Adrenal gland (tissue), 19 donors: ENCODE measurements at places on chromosomes 6 and 20. TPM values are rescaled to one million over a fixed set of nuclear protein-coding genes. Genes with fewer than 3 reads are reported as not detected.
A peak's percentile ranks its signal among the peaks of the same experiment; 100 is the strongest.

DNA sequence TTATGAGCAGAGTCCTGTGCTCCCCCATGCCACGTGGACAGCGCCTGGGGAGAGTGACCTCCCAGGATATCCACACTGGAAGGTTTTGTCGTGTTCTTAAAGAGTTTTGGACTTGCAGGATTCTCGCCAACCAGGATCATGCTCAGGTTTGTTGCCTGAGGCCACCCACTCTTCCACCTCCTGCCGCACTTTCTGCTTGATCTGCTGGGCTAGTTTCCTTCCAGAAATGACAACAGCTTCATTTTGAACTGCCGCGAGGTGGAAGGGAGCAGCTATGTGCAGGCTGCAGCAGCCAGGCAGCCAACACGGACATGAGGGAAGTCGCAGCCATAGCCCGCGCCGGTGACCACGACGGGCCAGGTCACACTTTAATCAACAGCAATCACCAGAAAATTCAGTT lies 27.7 kb upstream of the SEC63 start:
- DNase-seq = no peak
- H3K36me3 ChIP-seq = no peaks in the 10 kb centered on the region
- H3K27me3 ChIP-seq = no peaks in the 10 kb centered on the region
- no peak overlapping the region for H3K27ac ChIP-seq
- H3K4me3 ChIP-seq = no peak overlapping the region

DNA sequence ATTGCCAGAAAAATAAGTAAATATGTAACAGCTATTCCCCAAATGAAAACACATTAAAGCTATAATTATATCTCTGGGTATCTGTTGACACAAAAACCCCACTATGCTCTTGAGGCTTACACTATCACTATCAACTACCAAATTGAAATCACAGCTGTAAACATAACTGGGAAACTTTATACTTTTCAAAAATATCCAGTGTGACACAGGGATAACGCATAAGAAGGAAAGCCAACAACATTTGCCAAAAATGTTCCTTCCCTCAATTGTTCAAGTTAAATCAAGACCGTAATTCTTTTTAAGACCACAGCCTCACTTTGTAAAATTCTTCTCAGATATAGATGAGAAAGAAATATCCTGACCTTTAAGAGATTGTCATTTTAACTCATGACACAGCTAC lies 3.1 kb downstream of the ZHX3 start:
- no peaks in the 10 kb centered on the region for H3K27me3 ChIP-seq
- no peak for DNase-seq
- H3K4me1 ChIP-seq = peaks cover 32% of the 10 kb centered on the region
- no peaks in the 10 kb centered on the region for H3K36me3 ChIP-seq
- H3K4me3 ChIP-seq = no peak overlapping the region

DNA sequence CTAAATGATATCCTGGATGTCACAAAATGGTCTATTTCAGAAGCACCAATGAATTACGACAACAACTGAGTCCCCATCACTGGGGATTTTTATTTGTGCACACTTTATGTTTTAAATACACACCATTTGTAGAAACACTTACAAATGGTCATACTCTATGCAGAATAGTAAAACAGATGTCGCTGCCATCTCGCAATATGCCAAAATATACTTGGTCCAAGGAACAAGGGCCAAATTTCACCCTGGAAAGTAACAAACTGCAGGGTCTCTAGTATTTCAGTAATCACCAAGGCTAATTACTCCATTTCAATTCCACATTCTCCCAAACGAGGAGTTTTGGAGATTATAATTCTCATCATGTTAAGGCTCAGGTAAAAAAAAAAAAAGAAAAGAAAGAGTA lies 215.2 kb downstream of the LMBRD1 start:
- H3K36me3 ChIP-seq = no peaks in the 10 kb centered on the region
- H3K4me1 ChIP-seq = no peaks in the 10 kb centered on the region
- DNase-seq = no peak
- no peaks in the 10 kb centered on the region for H3K27me3 ChIP-seq

- no peaks in the 10 kb centered on the region for H3K4me1 ChIP-seq
- no peak overlapping the region for H3K27ac ChIP-seq
- H3K4me3 ChIP-seq = no peak overlapping the region
- H3K36me3 ChIP-seq = no peaks in the 10 kb centered on the region
Observed at GRCh38 chr6:91317247-91317835, 730.5 kb upstream of the MAP3K7 start.

DNA sequence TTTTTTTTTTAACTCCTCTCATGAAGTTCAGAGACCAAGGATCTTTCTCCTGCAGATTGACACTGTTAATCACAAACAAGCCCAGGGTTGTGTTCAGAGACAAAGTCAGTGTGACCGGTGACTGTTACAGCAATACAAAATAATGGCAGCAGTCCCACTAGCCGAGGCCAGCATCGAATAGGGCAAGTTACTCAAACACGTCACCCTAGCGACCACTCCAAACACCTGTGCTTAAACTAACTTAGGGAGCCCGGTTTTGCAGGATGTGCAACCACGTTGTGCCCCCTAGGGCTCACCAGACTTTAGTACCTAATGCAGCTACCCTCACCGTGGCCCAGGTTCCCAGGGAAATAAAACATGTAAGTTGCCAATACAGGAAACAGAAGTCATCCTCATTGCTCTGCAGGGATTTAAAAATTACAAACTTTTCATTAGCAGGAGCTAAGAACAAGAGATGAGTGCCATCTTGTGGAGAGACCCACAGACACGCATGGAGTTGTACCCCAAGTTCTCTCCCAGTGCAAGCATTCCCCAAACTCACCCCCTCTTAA lies 38.1 kb downstream of the FAM50B start:
- H3K27me3 ChIP-seq = no peaks in the 10 kb centered on the region
- H3K27ac ChIP-seq = no peak overlapping the region
- H3K4me1 ChIP-seq = no peaks in the 10 kb centered on the region
- no peak overlapping the region for H3K4me3 ChIP-seq

GRCh38 chr20:19212821-19213502 lies 520 bp downstream of the SLC24A3 start:
- no peak overlapping the region for H3K27ac ChIP-seq
- H3K4me1 ChIP-seq = peaks cover 13% of the 10 kb centered on the region
- DNase-seq = peak; percentile 72
- H3K27me3 ChIP-seq = peaks cover 8% of the 10 kb centered on the region

Gene IL17F
- not detected for total RNA-seq

Gene EFCAB8
- total RNA-seq = not detected

GRCh38 chr6:31479151-31479932 lies 18.6 kb upstream of the MICB start:
- H3K27me3 ChIP-seq = no peaks in the 10 kb centered on the region
- no peak overlapping the region for H3K27ac ChIP-seq
- no peaks in the 10 kb centered on the region for H3K36me3 ChIP-seq
- DNase-seq = no peak
- H3K4me1 ChIP-seq = no peaks in the 10 kb centered on the region

Gene ATP6V1G2
- 4.8 TPM for total RNA-seq

GRCh38 chr6:25991785-25992412 lies 29.3 kb downstream of the TRIM38 start:
- no peak overlapping the region for H3K4me3 ChIP-seq
- peaks cover 8% of the 10 kb centered on the region for H3K4me1 ChIP-seq
- peak; percentile 79 for DNase-seq

DNA sequence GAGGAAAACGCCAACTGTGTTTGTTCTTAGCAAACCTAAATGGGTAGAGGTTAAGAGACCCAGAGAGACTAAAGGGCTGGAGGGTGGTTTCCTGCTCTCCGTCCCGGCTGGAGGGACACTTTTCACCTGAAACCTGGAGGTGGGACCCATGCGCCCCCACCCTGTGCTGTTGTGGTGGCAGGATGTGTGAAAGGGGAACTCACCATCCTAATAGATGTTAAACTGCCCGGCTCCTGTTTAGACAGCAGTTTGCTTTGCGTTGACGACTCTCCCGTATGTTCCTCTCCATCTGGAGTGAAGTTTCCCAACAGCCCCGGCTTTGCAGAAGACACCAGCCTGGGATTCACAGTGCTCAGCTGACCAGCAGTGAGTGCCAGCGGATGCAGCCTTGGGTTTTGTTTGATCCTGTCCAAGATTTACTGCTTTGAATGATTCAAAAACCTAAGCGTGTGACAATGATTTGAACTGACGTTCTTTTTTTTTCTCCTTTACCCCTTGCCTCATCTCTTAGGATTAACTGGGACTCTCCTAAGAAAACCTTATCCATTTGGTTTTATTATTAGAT lies 66.0 kb downstream of the CDH4 start:
- no peaks in the 10 kb centered on the region for H3K36me3 ChIP-seq
- H3K4me3 ChIP-seq = no peak overlapping the region
- H3K4me1 ChIP-seq = no peaks in the 10 kb centered on the region
- DNase-seq = no peak

GRCh38 chr20:16709017-16709416 lies 20.8 kb upstream of the SNRPB2 start:
- no peaks in the 10 kb centered on the region for H3K36me3 ChIP-seq
- no peak for DNase-seq
- no peaks in the 10 kb centered on the region for H3K27me3 ChIP-seq

- no peak overlapping the region for H3K4me3 ChIP-seq
- no peaks in the 10 kb centered on the region for H3K27me3 ChIP-seq
- no peaks in the 10 kb centered on the region for H3K4me1 ChIP-seq
- H3K36me3 ChIP-seq = no peaks in the 10 kb centered on the region
- H3K27ac ChIP-seq = no peak overlapping the region
Observed at GRCh38 chr6:2748183-2748582, 2.5 kb downstream of the MYLK4 start.
